T-helper 2 cell (primary cell): ENCODE measurements at places on chromosomes 11 and 22.

DNA sequence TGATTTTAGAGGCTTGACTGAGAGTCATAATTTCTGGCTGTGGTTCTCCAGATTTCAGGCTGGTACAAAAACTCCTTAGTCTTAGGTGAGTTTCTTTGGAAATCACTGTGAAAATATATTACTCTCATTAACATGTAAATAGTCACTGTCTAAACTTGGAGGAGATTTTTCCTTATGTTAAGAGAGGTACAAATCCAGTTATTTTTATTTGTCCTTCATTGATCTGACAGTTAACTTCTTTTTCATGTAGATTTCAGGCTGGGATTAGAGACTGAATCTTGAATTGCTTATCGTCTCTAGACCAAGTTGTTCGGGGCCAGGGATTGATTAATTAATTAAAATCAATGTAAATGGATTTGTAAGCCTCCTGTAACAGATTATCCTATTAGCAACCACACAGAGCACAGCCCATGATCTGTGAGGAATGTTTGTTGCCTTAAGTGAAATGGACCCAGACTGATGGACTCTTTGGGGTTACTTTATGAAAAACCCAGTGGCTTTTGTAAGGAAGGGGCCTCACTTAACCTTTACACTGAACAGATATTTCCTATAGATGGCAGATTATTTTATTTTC is 21.1 kb downstream of the TEAD1 start:
- no peak for DNase-seq

GRCh38 chr11:133956650-133957633 is at the start of gene IGSF9B:
Gene IGSF9B, minus strand, starts transcription at chr11:133956968. Its CDS starts 214 bp downstream, at chr11:133956754.
- peak; percentile 88 for DNase-seq

DNA sequence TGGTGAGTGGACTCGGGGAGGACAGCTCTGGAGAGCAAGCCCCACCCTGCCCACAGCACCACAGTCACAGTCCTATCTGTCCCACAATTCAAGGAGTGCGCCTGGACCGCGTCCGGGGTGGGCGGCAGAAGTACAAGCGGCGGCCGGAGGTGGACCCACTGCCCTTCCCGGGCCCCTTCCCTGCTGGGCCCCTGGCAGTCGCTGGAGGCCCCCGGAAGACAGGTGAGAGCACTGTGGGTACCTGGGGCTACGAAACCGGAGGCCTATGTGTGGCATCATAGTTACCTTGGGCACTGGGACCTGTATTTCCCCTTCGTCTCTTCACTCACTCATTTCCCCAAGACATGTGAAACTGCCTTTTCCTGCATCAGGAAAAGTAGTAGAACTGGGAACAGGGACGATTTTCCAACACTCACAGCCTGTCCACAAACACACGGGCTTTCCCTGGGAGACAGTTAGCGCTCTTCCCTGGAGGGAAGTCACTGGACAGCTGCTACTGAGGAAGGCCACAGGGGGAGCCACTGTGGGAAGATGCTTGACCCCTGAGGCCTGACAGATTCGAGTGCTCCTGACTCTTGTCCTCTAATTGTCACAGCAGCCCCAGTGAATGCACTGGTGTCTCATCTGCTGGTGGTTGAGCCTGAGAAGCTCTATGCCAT is 3.1 kb downstream of the TRMT112 start:
- no peak for DNase-seq

DNA sequence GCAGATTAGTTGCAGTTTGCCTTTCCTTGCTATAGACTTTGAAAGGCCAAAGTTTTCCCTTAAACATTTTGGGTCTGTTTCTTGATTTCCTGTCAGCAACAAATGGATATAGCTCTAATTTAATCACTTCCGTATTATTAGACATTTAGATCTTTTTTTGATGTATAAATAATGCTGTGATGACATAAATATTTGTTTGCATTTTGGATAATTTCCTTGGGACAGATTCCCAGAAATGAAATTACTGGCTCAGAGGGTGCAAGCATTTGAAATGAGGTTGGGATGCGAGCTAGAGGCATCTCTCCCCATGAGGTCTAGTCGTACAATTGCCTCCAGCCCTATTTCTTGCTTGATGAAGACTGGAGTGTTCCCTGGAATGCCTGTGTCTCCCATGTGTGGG is 94.2 kb downstream of the TBC1D22A start:
- no peak for DNase-seq

DNA sequence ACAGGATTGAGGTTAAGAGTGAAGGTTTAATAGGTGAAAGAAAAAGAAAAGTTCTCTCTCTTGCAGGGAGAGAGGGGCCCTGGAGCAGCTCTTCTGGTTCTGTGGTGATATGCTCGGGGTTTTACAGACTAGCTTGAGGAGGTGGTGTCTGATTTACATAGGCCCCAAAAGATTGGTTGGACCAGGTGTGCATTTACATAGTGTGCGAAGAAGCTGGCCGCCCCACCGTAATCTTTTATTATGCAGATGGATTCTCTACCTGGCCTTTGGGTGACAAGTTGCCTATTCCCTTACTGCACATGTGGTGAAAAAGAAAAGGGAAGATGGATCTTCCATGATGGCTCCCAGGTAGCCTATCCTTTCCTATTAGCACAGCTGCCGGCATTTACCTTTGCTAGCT is 219.9 kb upstream of the GRIA4 start:
- DNase-seq = no peak

GRCh38 chr11:125188021-125188420 is 23.5 kb downstream of the PKNOX2 start:
- no peak for DNase-seq

DNA sequence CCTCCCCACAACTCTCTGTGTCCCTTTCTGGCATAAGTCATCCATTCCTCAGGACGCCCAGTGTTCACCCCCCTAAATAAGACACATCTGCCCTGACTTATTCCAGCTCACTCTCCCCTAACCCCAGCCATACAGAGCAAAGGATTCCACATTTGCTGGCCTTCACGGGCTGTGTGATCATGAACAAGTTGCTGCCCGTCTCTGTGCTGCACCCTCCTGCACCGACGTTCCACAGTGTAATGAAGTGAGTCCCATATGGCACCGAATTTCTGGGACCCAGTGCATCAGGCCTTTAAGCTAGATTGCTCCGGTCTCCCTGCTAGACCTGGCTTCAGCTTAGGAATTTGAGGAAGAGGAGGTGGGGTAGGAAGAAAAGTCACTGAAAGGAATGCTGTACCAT is 22.4 kb upstream of the LRRC32 start:
- DNase-seq = no peak

GRCh38 chr11:73466643-73467042 is 90.4 kb downstream of the RELT start:
- no peak for DNase-seq

GRCh38 chr11:8086571-8086970 is 5.6 kb downstream of the TUB start:
- no peak for DNase-seq
